SJSA1 (cell line): ENCODE measurements at places on chromosomes 12 and 14.

DNA sequence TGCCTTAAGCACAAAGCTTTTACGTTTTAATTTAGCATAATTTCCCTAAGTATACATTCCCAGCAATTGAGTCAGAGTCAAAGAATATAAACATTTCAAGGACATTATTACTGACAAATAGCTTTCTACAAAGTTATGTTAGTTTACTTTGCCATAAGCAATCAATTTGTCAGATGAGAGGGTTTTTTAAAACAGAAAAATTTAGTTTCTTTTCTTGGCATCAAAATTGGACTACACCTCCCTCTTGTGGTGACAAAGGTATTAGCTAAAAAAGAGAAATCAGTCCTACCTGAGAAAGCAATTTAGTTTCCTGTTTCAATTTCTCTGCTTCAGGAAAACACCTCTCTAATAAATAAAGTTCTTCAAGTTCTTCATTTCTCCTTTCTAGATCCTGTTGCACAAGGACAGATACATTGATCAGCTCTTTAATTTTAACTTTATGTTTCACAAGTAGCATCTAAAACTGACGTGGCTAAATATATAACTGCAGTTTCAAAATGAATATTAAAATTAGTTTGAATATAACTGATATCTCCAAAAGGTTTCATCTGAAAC, 39.9 kb downstream of the DNAI7 start:
- H3K4me3 ChIP-seq, result no peak overlapping the region
- H3K4me1 ChIP-seq, result peaks cover 35% of the 10 kb centered on the region
- H3K36me3 ChIP-seq, result no peaks in the 10 kb centered on the region

- no peak overlapping the region for H3K4me3 ChIP-seq
- no peaks in the 10 kb centered on the region for H3K4me1 ChIP-seq
- no peak for DNase-seq
- H3K36me3 ChIP-seq, result peaks cover 36% of the 10 kb centered on the region
Observed at GRCh38 chr14:31395572-31396205, 24.7 kb downstream of the HEATR5A start.

- no peak overlapping the region for H3K4me3 ChIP-seq
- no peak overlapping the region for H3K27ac ChIP-seq
- H3K4me1 ChIP-seq, result no peaks in the 10 kb centered on the region
- H3K36me3 ChIP-seq, result no peaks in the 10 kb centered on the region
- no peak for DNase-seq
Observed at GRCh38 chr12:128250096-128250495, 16.9 kb upstream of the TMEM132C start.

DNA sequence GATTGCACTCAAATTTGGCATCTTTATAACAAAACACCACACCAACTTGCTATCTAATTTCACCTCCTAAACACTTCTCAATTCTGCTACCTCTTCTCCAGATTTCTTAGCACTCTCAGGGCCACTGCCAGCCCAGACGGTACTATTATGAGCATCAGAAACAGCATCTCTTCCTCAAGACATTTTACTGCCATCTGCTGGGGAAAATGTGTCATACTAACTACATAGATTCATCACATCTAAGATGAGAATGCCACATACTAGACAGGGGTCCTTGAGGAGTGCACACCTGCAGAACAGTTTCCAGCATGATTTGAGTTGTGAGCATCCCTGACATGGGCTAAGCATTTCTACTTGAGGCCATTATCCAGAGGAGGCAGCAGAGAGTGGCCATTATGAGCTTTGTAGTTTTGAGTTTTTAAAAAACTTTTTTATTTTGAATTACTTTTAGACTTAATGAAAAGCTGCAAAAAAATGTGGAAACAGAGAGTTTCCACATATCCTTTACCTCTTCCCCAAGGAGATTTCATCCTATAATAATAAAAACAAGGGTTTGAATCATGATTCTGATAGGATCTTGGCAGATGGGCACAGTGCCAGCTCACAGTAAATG, 15.1 kb upstream of the GRIP1 start:
- H3K27me3 ChIP-seq, result no peaks in the 10 kb centered on the region; the same call in 1 of the 2 replicates
- H3K4me1 ChIP-seq, result no peaks in the 10 kb centered on the region
- H3K27ac ChIP-seq, result no peak overlapping the region

DNA sequence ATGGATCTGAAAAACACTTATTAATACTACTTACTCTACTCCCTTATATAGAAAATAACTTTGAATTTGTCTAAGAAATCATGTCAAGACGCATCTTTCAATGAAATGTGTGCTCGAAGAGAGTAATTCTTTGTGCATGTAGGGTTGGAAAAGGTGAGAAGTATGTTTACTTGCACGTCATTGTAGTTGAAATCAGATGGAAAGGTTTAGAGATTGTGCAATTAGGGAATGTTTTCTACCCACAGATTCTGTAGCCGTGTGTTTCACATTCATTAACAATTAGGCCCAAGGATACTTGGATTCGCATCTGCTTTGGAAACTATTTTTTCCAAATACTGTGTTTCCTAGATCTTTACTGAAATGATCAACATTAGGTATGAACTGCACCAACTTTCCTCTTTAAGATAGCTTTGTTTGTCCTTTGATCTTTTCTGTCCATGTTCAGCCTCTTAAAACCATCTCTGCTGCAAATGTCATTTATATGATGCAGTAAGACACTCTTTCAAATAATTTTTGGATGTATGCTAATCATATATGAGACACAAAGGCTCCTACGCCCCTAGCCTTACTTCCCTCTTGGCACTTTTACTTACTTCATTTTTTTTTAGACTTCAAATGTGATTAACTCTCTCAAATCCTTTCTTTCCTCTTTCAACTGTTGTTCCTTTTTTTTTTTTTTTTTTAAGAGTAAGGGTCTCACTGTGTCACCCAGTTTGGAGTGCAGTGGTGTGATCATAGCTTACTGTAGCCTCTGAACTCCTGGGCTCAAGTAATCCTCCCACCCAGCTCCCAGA, 58.0 kb upstream of the PSMA6 start:
- no peak overlapping the region for H3K4me3 ChIP-seq
- no peaks in the 10 kb centered on the region for H3K27me3 ChIP-seq
- DNase-seq, result no peak
- H3K4me1 ChIP-seq, result peaks cover 5% of the 10 kb centered on the region; the same call in 1 of the 2 replicates

- H3K27me3 ChIP-seq, result no peaks in the 10 kb centered on the region; the same call in 1 of the 2 replicates
- no peaks in the 10 kb centered on the region for H3K4me1 ChIP-seq
- no peak overlapping the region for H3K4me3 ChIP-seq
- H3K36me3 ChIP-seq, result no peaks in the 10 kb centered on the region
- no peak overlapping the region for H3K27ac ChIP-seq
Observed at GRCh38 chr14:88935083-88935482, 110.6 kb downstream of the TTC8 start.

GRCh38 chr12:120356567-120357030, 12.4 kb downstream of the MSI1 start:
- DNase-seq, result peak; percentile 83
- H3K27ac ChIP-seq, result no peak overlapping the region
- H3K27me3 ChIP-seq, result peaks cover 6% of the 10 kb centered on the region
- H3K36me3 ChIP-seq, result no peaks in the 10 kb centered on the region

DNA sequence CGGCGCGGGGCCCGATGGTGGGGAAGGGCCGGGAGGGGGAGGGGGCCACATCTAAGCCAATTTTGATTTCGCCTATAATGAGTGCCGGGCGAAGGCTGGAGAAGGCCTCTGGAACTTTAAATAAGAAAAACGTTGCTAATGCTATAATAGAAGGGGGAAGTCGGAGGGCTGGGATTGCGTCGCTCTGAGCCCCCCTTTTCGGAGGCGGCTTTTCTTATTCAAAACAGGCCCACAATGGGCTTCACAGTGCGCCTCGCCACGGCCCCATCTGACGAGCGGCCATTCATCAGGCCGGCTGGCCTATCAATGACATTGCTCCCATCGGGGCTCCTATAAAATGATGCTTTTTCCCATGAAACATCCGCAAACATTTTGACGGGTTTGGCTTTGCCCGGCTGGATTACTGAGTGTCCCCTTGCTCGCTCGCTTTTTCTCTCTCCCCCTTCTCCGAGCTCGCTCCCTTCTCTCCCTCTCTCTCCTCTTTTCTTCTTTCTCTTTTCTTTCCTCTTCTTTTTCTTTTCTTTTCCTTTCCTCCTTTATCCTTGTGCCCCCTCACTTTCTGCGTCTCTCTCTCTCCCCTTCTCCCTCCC, at the start of gene RFX4:
TSS of gene RFX4 (plus strand) at position 364 of the 590 bp plus-strand sequence. CDS start 317 bp downstream, outside the sequence.
- peaks cover 10% of the 10 kb centered on the region for H3K4me1 ChIP-seq
- DNase-seq, result no peak
- peak within 1 kb of the TSS; percentile 25 for H3K4me3 ChIP-seq
- H3K27me3 ChIP-seq, result peaks cover 78% of the 10 kb centered on the region

GRCh38 chr14:52741865-52742264, 11.9 kb downstream of the STYX start:
- H3K27ac ChIP-seq, result no peak overlapping the region
- DNase-seq, result no peak
- no peak overlapping the region for H3K4me3 ChIP-seq
- H3K36me3 ChIP-seq, result peaks cover 7% of the 10 kb centered on the region
- peaks cover 9% of the 10 kb centered on the region for H3K4me1 ChIP-seq

DNA sequence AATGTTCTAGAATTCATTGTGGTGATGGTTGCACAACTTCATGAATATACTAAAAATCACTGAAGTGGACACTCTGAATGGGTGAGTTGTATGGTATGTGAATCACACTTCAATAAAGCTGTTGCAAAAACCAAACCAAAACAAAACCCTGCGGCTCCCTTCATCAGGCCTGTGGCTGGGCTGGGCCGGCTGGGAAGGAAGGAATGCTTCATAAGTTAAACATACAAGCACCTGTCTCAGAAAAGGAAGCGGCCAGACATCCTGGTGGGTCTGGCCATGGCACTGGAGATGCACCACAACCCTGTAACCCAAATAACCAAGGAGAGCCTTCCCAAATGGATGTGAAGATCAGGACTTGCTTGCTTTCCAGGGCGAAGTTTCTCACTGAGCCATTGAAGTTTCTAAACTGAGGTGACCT, 34.9 kb downstream of the TTC7B start:
- no peak for DNase-seq
- H3K27me3 ChIP-seq, result no peaks in the 10 kb centered on the region
- no peaks in the 10 kb centered on the region for H3K4me1 ChIP-seq
- no peak overlapping the region for H3K27ac ChIP-seq
- H3K4me3 ChIP-seq, result no peak overlapping the region

DNA sequence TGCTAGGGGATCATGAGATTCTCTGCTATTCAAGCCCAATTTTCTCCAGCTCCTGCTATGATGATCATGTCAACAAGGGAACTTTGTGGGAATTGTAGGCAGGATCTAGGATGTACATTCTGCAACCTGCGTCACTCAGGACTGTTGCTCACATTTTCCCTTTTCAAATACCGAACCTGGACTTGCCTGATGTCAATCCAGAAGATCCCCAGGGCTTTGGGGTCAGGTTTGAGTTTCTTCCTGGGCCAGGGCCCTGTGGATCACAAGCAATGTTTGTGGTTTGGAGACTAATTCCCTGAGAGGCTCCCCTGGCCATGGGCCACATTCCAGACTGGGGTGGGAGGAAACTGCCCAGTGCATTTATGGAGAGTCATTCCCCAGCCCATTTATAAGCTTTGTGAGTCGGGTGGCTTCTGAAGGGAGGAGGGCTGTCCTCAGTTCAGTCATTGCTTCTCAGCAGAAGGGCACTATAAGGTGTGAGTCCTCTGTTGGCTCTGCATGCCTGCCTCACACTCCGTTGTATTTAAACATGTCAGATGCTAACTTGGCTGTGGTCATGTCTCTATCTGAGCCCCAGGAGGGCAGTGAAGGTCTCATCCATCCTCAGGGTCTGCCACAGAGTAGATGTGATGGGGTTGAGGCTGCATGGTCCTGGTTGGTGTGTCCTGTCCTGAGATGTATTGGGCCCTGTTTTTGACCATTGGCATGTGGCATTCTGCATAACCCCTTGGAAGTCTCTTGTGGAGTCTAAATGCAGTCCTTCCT, 6.5 kb downstream of the KRT86 start:
- peak; percentile 97 for DNase-seq
- peaks cover 54% of the 10 kb centered on the region for H3K4me1 ChIP-seq
- no peaks in the 10 kb centered on the region for H3K27me3 ChIP-seq
- no peaks in the 10 kb centered on the region for H3K36me3 ChIP-seq

DNA sequence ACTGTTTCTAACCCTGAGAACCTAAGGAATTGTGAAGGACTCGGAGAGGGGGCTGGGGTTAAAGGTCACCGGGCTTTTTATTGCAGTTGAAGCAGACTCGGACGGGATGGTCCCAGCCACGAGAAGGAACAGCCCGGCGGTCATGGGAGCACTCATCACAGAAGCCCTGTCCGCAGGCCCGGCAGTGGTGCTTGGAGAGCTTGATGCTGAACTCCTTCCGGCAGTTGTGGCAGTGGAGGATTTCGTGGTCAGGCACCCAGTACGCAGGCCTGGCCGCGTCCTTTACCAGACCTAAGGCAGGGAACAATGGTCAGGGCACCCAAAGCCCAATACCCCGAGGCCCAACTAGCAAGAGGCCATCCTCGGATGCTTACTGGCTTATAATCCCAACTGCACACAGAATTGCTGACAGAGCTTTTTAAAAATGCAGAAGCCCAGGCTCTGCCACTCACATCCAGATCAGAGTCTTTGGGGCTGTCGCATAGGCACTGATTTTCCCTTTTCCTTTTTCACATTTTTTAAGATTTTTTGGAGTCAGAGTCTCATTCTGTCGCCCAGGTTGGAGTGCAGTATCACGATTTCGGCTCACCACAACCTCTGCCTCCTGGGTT, 44.7 kb downstream of the DCAF4 start:
- peaks cover 35% of the 10 kb centered on the region for H3K36me3 ChIP-seq
- H3K4me1 ChIP-seq, result no peaks in the 10 kb centered on the region
- H3K27me3 ChIP-seq, result no peaks in the 10 kb centered on the region
- DNase-seq, result no peak
- no peak overlapping the region for H3K4me3 ChIP-seq
- no peak overlapping the region for H3K27ac ChIP-seq

GRCh38 chr14:103180331-103180730, 57.1 kb downstream of the TNFAIP2 start:
- no peaks in the 10 kb centered on the region for H3K4me1 ChIP-seq
- H3K27ac ChIP-seq, result no peak overlapping the region
- H3K4me3 ChIP-seq, result no peak overlapping the region
- H3K36me3 ChIP-seq, result no peaks in the 10 kb centered on the region

DNA sequence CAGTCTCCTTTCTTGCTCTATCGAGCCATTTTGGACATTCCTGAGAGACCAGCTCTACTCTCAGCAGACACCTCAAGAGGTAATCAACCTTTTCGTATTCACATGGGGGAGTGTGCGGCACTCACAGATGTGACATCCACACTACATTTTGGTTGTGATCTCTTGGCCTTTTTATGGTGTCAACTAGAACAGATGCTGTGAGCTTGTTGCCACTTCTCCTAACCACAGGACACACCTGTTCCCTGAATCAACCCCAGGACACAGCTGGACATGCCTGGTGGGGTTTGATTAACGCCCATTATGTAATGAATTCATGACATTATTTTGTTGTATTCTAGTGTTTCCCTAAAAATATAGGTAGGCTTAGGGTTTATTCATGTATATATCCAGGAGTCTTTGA, 1143.6 kb downstream of the TMEM121 start:
- H3K4me1 ChIP-seq, result no peaks in the 10 kb centered on the region
- H3K27ac ChIP-seq, result no peak overlapping the region
- no peak for DNase-seq
- H3K36me3 ChIP-seq, result no peaks in the 10 kb centered on the region
- H3K27me3 ChIP-seq, result no peaks in the 10 kb centered on the region

DNA sequence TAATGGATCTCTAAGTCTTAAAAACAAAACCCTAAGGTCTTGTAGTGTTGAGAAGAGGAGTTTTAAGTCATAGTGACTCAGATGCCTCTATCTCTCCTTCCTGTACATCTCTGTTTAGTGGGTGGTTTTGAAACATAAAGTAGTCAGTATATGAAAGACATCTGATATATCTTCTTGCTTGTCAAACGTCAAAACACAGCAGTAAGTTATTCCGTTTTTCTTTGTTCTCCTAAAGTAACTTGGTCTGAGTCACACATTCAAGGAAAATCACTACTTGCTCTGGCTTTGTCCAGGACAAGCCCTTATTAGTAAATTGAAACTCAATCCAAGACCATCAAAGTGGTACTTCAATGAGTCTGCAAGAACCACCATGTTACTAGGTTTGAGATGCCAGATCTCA, 1172.5 kb downstream of the BCL11B start:
- no peak for DNase-seq
- no peak overlapping the region for H3K4me3 ChIP-seq
- H3K27me3 ChIP-seq, result no peaks in the 10 kb centered on the region
- H3K36me3 ChIP-seq, result no peaks in the 10 kb centered on the region
- no peaks in the 10 kb centered on the region for H3K4me1 ChIP-seq
